Central memory CD4-positive, alpha-beta T cell (primary cell): ENCODE measurements at places on chromosomes 1 and 21.

- DNase-seq = no peak
Measured at GRCh38 chr21:15058854-15059263, 5.9 kb downstream of the NRIP1 start.

DNA sequence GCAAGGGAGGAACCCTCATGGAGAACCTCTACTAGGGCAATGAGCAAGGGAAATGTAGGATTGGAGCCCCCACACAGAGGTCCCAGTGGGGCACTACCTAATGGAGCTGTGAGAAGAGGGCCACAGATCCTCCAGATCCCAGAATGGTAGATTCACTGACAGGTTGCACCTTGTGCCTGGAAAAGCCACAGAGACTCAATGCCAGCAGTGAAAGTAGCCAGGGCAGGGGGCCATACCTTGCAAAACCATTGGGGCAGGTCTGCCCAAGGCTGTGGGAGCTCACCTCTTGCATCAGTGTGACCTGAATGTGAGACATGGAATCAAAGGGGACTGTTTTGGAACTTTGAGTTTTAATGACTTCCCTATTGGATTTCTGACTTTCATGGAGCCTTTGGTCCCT, 17.9 kb downstream of the CFH start:
- no peak for DNase-seq

- peak; percentile 38 for DNase-seq
Measured at GRCh38 chr1:211833174-211833820, 2.7 kb upstream of the LPGAT1 start.

DNA sequence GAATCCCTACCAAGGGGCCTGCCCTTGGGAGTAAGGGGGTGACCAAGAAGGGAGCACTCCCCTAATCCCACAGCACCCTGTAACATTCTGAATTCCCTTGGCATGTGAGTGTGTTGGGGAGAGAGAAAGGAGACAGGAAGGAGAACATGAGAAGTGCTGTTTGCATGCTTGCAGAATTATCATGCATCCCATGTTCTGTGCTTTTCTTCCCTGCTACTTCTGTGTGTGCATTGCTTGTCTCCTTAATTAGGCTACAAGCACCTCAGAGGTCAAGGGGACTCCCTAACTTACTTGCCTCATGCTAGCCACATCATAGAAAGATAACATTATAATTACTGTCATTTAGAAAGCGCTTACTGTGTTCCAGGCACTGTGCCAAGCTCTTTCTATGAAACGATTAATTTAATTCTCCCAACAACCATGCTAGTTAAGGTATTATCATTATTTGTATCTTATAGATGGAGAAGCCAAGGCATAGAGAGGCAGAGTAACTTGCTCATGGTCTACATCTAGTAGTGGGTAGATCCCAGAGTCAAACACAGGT, 11.1 kb downstream of the NOS1AP start:
- DNase-seq = no peak

- no peak for DNase-seq
Measured at GRCh38 chr1:190679454-190679853, 201.8 kb upstream of the BRINP3 start.

GRCh38 chr1:38733761-38734160, 125.8 kb downstream of the RRAGC start:
- DNase-seq = no peak

- no peak for DNase-seq
Measured at GRCh38 chr1:186799689-186800054, 29.1 kb upstream of the PLA2G4A start.

GRCh38 chr1:161502641-161503393, 2.4 kb upstream of the FCGR2A start:
- no peak for DNase-seq

DNA sequence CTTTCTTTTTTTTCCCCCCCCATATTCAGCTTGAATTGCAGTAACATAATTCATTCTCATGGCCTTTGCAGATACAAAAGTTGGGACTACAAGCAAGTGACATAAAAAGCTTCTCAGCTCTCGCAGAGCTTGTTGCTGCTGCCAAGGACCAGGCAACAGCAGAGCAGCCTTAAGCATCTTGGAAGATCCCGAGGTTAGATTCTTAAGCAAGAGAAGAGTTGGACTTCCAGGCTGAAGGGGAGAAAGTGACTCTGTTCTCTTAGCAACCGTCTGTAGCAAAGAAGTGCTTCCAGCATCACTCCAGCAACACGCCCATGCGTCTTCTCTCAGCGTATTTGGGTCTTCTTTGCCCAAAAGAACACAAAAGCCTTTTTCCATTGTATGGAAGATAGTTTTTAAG, 20.7 kb downstream of the AGT start:
- DNase-seq = no peak

DNA sequence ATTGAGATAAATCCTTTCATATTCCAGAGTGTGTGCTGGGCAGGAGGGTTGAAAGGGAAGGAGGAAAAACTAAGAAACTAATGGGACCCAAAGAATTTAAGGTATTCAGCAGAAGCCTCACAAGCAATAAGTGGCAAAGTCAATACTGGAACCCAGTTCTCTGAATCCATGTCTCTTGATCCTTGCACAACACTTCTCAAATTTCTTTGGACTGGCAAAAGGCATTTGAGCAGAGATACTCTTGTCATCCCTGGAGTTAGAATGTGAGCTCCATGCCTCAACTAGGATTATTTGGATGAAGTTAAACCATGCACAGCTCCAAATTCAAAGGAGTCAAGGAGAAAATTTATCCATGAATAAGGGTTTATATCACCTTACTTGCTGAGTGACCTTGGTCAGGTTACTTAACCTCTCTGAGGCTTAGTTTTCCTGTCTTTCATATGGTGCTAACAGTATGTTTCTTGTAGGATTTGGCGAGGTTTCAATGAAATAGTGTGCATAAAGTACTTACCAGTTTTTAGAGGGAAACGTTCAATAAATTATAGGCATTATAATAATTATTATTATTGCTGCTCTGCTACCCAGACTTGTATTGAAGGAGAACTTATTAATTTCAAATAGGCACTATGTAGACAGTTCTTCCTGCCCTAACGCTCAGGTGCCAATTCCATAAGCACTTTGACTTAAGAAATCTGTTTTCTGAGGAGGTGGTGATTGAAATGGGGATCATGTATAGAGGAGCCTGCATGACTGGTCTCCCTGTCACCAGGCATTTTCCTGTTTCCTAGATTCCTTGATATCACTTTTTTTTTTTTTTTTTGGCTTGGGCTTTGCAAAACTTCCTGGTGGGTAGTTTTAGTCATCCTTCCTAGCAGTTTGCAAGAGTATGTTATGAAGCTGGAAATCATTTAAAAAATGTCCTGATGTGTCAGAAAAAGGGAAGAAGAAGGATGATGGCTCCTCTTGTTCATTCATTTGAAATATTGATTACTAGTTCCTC, 125.0 kb upstream of the JUN start:
- no peak for DNase-seq

DNA sequence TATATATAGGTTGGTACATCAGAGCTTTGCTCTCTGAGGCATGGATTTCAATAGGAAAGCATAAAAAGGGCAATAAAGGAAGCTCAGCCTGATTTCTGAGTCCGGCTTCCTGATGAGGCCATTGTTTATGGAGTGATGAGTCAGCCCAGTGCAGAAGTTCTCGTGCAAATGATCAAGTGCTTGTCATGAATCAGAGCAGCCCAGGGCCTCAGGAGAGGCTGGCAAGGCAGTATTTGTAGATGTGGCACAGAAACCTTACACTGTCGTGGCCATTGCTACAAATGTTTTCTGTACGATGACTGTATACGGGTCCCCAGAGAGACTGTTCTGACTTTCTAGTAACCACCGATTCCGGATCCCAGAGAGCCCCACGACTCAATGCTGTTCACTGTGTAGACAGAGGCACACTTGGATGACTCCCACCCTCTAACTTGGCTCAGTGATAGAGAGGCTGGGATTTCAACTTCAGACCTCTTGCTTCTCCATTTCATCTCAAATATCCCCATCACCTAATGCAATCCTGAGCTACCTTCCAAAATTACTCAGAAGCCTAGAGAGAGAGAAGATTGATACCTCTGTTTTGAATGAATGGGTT, 26.8 kb downstream of the UMODL1 start:
- no peak for DNase-seq

DNA sequence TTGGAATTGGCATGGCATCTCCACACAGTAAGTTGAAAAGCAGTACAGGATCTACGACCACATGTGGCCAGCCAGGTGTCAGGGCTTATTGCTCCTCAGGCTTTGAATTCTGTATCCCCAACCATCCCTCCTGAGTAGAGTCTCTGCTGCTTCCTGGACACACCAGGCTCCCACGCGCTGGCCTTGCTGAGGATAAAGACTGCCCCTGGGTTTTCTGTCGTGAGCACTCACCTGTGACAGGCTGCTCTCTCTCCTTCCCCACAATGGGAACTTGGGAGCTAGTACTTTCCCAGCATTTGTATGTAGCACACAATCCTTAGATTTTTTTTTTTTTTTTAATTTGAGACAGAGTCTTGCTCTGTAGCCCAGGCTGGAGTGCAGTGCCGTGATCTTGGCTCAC, 33.6 kb downstream of the PBX1 start:
- DNase-seq = no peak

DNA sequence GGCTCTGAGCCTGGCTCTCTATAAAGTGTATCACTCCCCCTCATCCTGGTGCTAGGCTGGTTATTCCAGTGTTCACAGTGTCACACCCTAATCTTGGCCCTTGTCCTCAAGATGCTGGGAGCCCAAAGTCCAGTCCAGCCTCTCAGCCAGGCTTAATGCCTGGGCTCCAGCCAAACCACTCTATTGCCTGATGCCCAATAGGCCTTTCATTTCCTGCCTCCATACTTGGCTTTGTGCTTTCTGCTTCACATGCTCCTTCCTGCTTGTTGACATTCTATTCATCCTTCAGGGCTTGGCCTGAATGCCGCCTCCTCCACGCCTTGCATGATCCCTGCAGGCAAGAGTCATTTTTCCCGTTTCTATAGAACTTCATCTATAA, 1.7 kb downstream of the KLHDC8A start:
- no peak for DNase-seq

GRCh38 chr1:64005801-64006200, 197.6 kb upstream of the UBE2U start:
- no peak for DNase-seq

DNA sequence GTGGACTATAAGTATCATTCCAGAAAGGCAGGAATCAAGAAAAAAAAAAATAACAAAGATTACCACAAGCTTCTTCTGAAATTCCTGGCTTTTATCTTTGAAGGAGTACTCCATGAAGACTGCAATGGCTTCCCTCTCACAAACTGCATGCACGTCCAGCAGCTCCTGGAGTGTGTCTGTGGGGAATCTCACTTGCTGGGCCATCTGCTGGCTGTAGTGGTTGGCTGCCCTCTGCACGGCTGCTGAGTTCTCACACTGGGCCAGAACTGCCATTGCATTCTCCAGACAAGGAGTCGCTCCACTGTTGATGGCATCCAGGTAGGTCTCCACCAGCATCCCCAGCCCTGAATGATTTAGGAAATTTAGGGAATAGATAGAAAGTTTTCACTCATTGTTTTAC, 23.3 kb upstream of the GBP2 start:
- no peak for DNase-seq

DNA sequence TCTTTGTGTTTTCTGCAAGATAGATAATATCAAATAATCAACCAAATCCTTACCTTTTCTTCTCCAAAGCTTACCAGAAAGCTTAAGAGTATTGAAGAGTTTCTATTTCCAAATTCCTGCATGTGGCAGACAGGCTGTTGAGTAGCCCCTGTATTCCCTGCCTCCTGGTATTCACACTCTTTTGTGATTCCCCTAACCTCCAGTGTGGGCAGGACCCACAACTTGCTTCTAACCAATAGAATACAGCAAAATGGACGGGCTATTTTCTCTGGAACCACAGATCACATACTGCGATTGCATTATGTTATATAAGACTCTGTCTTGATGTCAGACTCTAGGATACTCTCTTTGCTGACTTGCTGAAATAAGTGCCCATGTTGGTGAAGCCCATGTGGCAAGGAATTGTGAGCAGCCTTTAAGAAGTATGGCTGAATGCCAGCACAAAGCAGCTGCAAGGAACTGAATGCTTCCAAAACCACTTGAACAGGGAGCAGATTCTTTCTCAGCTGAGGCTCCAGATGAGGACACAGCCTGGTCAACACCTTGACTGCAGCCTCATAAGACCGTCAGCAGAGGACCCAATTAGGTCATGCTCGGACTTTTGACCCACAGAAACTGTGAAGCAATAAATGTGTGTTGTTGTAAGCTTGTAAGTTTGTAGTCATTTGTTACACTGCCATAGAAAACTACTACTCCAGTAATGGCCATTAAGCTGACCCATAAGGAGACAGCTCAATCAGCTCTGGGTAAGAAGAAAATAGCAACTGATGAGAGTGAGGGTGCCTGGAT, 47.9 kb upstream of the PLXNA2 start:
- DNase-seq = no peak

GRCh38 chr1:173285048-173285447, 77.9 kb upstream of the TNFSF4 start:
- DNase-seq = no peak

GRCh38 chr1:154956544-154956941, 644 bp upstream of the PBXIP1 start:
- no peak for DNase-seq

GRCh38 chr1:78095593-78095992, 49.8 kb downstream of the GIPC2 start:
- no peak for DNase-seq

DNA sequence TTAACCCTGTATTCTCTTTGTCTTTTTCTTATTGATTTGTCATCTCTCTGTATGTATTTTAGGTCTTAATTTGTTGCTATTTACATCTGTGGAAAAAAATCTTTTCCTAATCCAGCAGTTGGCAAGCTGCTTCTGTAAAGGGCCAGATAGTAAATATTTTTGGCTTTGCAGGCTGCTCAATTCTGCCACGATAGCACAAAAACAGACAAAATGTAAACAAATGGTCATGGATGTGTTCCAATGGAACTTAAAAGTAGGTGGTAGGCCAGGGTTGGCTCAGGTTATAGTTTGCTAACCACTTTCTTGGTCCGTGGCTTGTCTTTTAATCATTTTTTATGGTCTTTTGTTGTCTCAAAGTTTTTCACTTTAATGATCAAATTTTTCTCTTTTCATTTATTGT, 371.8 kb downstream of the HHAT start:
- no peak for DNase-seq

DNA sequence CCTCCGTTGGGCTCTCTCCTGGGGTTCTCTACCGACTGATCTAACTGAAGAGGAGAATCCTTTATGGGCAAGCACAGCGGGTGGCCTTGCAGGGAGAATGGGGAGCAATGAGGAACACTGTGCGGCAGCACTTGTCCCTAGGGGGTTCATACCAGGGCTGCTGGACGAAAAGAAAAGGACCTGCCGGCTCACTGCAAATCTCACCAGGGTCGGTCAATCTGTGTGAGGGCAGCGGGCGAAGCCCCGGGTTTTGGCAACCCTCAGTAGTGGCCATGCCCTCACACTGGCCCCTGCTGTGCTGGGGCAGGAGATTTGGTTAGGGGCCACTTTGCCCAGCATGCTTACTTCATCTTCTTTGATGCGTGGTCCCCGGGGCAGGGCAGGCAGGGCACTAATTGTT, 5.9 kb downstream of the LHX9 start:
- DNase-seq = no peak

GRCh38 chr1:162859191-162859590, 1.8 kb downstream of the CCDC190 start:
- DNase-seq = no peak

GRCh38 chr1:32957017-32957416, 7.6 kb downstream of the RNF19B start:
- DNase-seq = no peak

GRCh38 chr1:226873771-226874578, 3.6 kb downstream of the PSEN2 start:
- no peak for DNase-seq
